ENCODE measurements at places on chromosomes 1 and 21.
A peak's percentile ranks its signal among the peaks of the same experiment; 100 is the strongest.

- no peak for DNase-seq
Observed at GRCh38 chr21:24289539-24289938, 1317.7 kb downstream of the MRPL39 start.

- DNase-seq = no peak
Observed at GRCh38 chr1:218494449-218494852, 149.3 kb downstream of the TGFB2 start.

GRCh38 chr1:24027838-24028468, 47.8 kb upstream of the SRSF10 start:
- peak; percentile 32 for DNase-seq

- no peak for DNase-seq
Observed at GRCh38 chr1:166116026-166116425, 50.8 kb downstream of the FAM78B start.

- no peak for DNase-seq
Observed at GRCh38 chr1:152169366-152170025, 10.5 kb upstream of the RPTN start.

DNA sequence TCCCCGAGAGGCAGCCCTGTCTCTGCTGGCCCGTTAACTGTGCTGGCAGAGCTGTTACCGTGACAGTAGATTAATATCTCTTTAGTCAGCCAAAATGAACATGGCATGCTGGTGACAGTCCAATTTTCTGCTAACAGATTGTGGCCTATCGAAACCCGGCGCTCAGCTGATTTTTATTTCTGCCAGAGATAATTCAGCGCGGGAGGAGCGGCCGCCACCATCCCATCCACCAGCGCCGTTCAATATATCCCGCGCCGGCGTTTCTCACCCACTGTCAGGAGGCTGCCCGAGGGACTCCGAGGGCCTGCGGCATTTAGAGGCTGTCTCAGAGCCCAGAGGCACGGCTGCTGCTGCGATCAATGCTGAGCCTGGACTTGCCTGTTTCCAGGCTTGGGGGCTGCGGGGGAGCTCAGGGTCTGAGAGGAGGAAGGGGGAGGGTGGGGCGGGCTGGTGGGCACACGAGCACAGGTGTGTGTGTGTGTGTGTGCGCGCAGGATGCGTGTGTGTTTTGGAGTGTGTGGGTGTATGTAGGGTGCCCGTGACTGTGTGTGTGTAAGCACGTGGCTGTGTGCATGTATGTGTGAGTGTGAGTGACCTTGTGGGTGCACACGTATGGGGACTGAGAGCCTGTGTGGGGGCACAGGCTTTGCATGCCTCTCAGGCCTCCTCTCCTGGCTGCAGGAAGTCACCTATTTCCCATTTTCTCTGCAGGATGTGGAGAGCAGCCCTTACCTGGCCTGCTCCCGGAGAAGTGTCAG, 109.7 kb upstream of the ACTRT2 start:
- DNase-seq = no peak

DNA sequence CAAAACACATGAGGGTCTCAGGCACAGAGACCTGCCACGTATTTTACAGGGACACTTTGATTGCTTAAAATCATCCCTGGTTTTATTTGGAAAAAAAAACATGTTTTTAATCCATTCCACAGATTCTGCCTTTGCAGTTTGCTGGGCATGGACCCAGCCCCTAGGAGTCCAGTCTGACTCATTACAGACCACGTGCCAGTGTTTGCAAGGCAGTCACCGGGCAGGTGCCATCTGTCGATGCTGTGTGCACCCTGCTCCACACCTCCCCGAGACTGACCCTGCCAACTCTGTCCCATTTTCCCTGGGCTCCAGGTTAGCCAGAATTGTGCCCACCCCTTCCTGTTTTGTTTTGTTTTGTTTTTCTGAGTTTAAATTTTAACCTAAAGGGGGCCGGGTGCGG, 148.4 kb upstream of the TMEM51 start:
- no peak for DNase-seq

- no peak for DNase-seq
Observed at GRCh38 chr1:95752515-95753381, 518.7 kb downstream of the RWDD3 start.

DNA sequence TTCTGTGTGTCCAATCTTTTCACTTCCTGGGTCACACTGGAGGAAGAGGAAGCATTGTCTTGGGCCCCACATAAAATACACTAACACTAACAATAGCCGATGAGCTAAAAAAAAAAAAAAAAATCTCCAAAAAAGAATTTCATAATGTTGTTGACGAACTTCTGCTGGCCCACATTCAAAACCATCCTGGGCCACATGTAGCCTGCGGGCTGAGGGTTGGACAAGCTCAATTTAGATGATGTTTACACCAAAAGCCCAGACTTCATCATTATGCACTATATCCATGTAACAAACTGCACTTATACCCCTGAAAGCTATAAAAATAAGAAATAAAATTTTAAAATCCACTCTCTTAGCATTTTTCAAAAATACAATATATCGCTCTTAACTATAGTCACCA, 187.8 kb upstream of the PTBP2 start:
- no peak for DNase-seq

DNA sequence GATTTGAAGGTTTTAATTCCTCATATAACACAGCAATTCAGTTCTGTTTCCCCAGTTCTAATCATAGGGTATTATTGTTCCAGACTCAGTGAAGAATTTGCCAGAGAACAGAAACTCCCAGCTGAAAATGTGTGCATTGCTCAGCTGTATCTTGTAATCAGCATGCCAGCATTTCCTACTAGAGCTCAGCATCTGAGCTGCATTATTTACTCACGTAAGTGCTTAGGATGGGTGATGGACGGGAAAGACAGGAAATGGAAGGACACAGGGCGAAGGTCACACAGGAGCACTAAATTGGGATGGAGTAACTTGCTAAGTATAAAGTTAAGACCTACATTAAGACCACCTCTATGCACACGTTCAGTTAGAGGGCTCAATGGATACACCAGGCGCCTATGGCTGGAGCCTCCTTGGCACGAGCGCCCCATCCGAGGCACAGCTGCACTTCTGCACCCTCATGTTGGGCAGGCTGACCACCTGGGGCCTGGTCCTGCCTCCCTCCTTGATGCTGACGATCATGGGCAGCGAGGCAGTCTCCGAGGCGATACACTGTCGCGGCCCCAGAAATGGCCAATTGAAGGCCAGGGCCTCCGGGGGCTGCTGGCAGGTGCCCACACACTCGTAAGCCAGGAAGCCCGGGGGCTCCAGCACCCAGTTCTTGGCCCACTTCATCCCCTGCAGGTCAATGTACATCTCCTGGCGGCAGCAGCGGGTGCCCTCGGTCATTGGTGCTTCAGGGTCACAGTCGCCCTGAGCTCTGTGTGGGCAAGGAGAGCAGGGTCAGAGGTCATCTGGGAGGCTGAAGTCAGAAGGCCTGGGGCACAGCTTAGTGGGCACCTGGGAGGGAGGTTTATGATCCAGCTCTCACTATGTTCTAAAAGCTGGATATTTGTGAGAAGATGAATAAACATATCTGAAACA, 3.7 kb downstream of the LEFTY2 start:
- DNase-seq = peak; percentile 31

DNA sequence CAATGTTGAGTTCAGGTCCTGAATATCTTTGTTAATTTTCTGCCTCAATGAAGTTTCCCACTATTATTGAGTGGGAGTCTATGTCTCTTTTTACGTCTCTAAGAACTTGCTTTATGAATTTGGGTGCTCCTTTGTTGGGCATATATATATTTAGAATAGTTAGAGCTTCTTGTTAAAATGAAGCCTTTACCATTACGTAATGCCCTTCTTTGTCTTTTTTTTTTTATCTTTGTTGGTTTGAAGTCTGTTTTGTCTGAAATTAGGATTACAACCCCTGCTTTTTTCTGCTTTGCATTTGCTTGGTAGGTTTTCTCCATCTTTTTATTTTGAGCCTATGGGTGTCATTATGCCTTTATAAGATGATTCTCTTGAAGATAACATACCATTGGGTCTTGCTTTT, 10.9 kb downstream of the CLCA4 start:
- DNase-seq = no peak

DNA sequence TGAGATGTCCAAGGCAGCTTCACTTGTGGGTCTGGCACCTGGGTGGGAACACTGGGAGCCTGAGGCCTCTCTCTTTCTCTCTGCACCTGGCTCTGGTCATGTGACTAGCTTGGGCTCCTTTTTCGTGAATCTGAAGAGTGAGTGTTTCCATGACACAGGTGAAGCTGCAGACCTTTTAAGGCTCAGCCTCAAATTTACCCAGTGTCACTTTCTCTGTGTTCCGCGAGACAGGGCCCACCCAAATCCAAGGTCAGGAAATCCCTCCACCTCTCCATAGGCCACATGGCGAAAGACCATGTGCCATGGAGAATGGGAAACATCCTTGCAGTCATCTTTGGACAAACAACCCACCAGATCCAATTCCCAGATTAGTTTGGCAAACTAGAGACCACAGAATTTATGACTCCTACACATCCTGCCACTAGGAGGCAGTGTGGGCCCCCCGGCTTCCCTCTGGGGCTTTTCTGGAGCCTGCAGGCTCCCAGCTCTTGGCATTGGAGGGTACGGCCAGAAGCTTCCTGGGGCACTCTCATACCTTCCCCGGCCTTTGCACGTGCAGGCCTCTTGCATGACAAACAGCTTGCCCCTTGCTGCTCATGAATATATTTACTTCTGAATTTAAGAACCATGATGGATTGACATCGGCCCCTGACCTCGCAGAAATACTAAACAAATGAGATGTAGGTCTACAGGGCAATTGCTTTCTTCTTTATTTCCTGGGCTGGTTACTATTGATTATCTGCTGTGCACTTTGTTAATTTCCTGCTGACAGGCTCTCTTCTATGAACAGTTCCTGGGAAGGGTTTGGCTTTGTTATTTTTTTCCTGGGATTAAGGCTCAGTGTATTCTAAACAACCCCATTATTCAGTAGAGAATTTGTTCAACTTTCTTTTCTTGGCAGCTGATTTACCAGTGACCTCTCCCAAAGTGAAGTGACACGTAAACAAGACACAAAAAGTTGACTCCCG, 180.7 kb downstream of the KAZN start:
- DNase-seq = peak; percentile 14

DNA sequence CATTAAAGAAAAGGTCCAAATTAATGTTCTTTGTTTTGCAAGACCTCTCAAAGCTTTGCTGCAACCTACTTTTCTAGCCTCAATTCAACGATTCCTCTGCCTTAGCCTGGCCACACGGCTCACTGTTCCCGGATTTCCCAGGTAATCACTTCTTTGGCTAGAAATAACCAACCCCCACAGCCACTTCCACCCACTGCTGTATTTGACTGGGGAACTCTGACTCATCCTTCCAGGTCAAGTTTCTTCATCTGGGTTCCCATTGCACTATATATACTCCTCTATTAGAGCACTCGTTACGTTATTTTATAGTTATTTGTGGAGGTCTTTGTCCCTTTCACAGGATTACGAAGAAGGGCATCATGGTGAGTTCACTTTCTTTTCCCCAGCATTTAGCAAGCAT, 185.9 kb downstream of the CACNA1E start:
- DNase-seq = no peak

GRCh38 chr1:236795757-236796667, 920 bp downstream of the MTR start:
- peak; percentile 8 for DNase-seq

DNA sequence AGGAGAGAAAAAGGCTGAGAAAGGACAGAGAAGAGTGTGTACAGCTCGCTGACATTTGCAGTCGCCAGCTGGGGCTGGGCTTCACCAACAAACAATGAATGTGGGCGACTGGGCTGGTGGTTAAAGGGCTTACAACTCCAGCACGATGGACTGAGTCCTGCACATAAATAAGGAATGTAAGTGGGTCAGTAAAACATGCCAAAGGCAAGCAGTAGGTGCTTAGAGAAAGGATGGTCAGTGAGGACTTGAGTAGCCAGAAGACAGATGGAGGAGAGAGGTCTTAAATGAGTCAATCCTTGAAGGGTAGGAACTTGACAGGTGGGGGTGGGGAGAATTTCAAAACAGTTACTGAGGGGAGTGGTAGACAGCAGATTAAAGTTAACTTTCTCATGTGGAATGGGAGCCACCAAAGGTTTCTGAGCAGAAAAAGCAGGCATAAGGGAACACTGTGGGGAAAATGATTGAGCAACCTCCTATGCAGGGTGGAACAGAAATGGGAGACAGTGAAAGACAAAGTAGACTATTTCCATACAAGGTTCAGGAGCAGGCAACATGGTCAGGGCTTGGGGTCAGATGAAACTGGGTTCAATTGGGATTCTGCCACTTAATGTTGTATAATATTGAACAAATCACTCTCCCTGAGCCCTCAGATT, 37.4 kb downstream of the GADD45A start:
- no peak for DNase-seq

DNA sequence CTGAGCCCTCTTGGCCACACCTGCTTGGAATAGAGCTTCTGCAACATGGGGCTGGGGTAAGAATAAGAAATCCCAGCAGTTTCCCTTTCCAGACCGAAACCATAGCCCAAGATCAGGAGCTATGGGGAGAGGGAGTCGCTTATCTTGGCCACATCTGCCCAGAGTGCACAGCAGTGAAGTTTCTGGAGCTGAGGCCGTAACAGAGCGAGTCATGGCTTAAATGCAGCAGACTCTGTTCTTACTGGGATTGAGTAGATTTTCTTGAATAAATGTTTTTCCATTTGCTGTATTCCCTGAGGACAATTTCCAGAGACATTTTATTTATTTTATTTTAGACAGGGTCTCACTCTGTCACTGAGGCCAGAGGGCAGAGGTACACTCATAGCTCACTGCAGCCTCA, 33.5 kb downstream of the CFAP57 start:
- no peak for DNase-seq

DNA sequence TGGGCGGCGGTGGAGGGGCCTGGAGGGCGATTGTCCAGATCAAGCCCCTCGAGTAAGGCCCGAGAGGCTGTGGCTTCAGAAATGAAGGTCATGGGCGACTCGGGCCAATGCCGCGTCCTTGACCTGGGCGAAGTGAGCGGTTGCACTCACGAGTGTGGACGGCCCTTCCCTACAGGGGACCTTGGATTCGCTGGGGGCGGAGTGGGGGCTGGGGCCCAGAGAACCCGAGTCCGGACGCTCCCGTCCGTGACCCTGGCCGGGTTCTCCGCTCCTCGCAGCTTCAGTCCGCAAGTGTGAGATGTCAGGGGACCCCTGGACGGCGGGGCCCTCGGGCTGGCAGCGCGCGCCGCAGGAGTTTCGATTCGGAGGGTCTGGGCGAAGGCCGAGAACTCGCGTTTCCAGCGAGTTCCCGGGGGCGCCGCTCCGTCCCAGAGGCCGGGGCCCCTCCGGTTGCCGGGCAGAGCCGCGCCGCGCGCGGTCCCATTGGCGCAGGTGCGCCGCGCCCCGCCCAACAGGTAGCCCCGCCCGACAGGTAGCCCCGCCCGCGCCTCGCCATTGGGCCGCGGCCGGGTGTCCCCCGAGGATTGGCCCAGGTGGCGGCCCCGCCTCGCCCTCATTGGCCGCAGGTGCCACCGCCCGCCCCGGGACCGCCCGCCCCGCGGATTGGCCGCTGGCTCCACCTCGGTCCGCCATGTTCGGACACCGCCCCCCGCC, at the start of gene PRKCZ:
Gene PRKCZ, plus strand, starts transcription at position 694 of the 714 bp plus-strand sequence. CDS start 220 bp downstream, outside the sequence.
- peak; percentile 98 for DNase-seq
